CD4-positive, alpha-beta T cell treated with Interleukin-1 beta for 1 hour (primary cell): ENCODE measurements at places on chromosomes 3 and 15.

- no peak for DNase-seq
Measured at GRCh38 chr15:68551296-68551635, 27.5 kb upstream of the CORO2B start.

DNA sequence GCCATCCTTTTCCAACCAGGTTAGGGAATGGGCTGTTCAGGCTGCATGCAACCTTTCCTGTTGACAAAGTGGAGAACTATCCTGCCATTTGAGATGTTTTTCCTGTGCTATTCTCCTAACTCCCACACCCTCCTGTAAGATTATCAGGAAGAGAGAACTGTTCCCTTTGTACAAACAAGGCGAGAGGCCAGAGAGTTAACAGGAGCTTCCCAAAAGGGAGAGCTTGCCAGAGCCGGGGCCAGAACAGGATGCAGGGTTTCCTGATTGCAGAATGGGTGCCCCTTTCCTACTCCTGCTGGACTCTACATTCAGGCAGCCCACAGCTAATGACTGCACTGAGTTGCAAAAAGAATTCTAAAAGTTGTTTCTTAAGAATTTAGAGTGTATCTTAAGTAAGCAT, 17.1 kb downstream of the PML start:
- no peak for DNase-seq

GRCh38 chr3:189212681-189213080, 40.9 kb downstream of the TPRG1 start:
- DNase-seq: no peak

- no peak for DNase-seq
Measured at GRCh38 chr3:12934431-12934830, 93.1 kb upstream of the RPL32 start.

GRCh38 chr15:77722759-77723460, 90.2 kb upstream of the LINGO1 start:
- no peak for DNase-seq

DNA sequence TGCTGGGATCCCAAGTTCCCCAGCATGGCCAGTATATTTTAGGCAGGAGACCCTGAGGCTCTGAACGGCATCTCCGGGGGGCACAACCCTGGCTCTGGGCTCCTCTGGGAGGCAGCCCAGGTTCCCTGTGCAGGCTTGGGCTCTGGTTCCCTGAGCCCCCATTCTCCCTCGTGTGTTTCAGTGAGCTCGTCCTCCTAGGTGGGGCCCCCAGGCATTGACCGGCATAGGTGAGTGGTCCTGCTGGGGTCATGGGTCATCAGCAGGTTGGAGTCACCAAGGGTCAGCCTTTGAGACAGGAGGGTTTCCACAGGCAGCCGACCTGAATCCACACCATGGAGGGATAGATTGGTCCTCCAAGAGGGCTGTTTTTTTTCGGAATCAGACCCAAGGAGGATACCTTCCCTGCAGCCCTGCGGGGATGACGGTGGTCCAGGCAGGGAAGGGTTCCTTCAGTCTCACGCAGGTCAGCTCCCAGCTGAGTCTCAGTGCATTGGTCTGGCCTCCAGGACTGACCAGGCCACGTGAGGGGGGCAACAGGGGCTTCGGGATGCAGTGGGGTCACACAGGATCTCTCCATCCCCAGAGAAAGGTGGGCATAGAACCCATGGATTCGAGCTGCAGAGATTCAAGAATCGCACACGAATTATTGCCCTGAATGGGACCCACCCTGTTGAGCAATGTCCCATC, 226.0 kb downstream of the SNRPN start:
- DNase-seq: no peak

DNA sequence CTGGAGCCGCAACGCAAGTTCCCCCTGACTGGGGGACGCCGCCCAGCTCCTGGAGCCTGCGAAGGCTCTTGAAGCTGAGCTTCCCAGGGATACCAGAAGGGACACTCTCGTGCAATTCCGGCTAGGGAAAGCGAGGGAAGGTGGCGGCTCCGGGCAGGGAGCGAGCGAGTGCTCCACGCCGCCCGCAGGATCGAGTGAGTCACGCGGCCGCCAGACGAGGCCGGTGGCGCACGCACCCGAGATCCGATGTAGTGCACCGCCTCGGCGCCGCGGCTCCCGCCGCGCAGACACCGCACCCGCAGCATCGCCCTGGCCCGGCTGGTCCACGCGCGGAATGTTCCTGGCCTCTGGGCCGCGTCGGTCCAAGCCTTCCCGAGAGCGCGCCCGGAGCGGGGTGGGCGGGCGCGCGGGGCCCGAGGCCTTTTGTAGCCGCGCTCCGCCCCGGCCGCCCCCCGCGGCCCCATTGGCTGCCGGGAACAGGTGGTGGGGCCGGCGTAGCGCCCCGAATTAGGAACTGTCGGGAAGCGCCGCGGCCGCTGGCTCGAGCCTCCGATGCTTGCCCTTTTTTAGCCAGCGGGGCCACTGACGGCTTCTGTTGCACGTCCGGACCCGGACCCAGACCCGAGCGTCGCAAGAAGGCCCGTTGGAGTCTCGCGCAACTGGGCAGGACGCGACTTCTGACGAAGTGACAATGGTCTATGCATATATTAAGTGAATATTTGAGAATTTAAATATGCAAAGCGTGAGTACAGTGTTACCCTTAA, at the start of gene GATM:
Gene GATM, minus strand, starts transcription at position 396 of the 764 bp plus-strand sequence. Its CDS starts 91 bp downstream, at position 305.
- DNase-seq: peak; percentile 12

DNA sequence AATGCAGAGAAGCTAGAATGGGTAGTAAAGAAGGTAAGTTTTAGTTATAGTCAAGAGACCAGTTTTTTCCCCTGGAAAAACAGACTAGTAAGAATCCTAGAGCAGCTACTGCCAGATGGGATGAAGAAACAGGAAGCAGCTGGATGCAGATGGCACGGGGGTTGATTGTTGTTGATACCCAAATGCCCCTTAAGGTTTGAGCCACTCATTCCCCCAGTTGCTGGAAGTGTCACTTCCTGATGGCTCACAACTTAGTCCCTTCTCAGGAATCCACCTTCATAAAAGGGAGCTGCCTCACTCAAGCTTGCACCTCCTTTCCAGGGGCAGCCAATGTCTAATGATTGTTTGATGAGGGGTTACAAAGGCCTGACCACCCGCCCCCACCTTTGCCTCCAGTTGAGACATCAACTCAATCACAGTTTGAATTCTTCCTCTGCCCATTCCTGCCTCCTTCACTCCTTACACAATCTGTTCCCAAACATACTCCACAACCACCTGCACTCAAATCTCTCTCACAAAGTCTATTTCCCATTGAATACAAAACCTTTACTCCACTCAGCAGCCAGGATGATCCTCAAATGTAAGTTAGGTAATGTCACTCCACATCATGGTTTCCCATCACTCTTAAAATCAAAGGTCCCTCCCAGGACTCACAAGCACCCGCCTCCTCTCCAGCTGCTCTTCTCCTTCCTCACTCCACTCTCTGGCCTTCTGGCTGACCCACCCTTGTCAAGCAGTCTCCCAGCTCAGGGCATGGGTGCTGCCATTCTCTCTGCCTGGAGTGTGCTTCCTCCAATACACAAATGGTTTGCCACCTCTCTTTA, 450.1 kb upstream of the THBS1 start:
- DNase-seq: no peak

- no peak for DNase-seq
Measured at GRCh38 chr3:138173769-138174420, 826 bp downstream of the DBR1 start.

- DNase-seq: no peak
Measured at GRCh38 chr3:177842743-177843734, 645.8 kb upstream of the TBL1XR1 start.

- no peak for DNase-seq
Measured at GRCh38 chr15:49387471-49387870, 35.6 kb upstream of the FGF7 start.

- DNase-seq: no peak
Measured at GRCh38 chr15:88802250-88802990, 816 bp upstream of the ACAN start.

GRCh38 chr3:170149016-170149415, 32.5 kb downstream of the PHC3 start:
- DNase-seq: no peak

- DNase-seq: no peak
Measured at GRCh38 chr3:2354702-2355101, 256.0 kb downstream of the CNTN4 start.

GRCh38 chr3:53147151-53147902, 13.7 kb upstream of the PRKCD start:
- no peak for DNase-seq

GRCh38 chr3:111582120-111582474, 13.0 kb downstream of the ZBED2 start:
- DNase-seq: no peak
